Fibroblast of skin of left biceps (primary cell): ENCODE measurements at places on chromosomes 12 and 14.
A peak's percentile ranks its signal among the peaks of the same experiment; 100 is the strongest.

DNA sequence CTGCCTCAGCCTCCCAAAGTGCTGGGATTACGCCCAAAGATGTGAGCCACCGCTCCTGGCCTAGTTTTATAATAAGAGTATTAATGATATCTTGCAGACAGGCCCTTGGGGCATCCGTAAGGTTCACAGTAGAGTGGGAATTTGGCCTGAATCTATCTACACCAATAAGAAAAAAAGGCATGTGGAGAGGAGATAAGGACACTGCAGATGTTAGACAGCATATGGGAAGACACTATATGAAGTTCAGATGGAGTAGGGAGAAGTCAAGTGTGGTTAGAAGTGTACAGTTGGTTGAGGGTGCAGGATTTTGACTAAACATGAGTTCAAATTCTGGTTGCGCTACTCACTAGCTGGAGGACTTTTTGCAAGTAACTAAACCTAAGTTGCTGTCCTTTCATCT, 8.5 kb upstream of the TTC8 start:
- DNase-seq = no peak

- peak; percentile 91 for DNase-seq
Observed at GRCh38 chr12:25997201-25997963, 38.9 kb downstream of the RASSF8 start.

DNA sequence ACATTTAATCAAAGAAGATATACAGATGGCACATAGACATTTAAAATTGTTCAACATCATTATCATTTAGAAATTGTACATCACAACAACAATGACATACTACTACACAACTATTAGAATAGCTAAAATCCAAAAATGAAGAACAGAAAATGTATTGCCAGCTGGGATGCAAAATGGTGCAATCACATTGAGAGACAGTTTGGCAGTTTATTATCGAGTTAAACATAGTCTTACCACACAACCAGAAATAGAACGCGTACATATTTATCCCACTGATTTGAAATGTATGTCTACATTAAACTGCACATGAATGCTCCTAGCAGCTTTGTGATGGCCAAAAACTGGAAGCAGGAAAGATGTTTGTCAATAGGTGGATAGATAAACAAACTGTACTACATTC, 791.5 kb upstream of the MGAT4C start:
- no peak for DNase-seq

- no peak for DNase-seq
Observed at GRCh38 chr12:47264951-47265350, 185.2 kb upstream of the AMIGO2 start.

DNA sequence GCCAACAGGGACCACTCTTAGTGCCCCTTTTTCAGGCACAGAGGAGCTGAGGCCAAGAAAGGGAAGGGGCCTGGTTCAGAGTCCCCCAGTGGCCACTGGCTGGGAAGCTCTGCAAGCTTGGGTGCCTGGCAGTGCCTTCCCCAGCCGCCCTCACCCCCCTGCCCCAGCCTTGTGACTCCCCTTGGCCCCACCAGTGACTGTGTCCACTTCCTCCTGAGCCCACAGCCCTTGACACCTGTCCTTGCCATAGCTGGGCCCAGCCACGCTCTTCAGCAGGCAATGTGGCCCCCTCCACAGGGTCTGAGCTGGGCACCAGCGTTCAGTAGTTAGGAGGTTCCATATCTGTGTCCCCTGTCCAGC, 19.0 kb upstream of the C14orf180 start:
- DNase-seq = no peak

GRCh38 chr12:12719496-12719895, 2.3 kb downstream of the CDKN1B start:
- DNase-seq = no peak
